Stimulated activated CD8-positive, alpha-beta memory T cell treated with anti-CD3 and anti-CD28 coated beads, Interleukin-4, amount 100 ng/mL, for 1 hour (primary cell): ENCODE measurements at places on chromosomes 3 and 15.

DNA sequence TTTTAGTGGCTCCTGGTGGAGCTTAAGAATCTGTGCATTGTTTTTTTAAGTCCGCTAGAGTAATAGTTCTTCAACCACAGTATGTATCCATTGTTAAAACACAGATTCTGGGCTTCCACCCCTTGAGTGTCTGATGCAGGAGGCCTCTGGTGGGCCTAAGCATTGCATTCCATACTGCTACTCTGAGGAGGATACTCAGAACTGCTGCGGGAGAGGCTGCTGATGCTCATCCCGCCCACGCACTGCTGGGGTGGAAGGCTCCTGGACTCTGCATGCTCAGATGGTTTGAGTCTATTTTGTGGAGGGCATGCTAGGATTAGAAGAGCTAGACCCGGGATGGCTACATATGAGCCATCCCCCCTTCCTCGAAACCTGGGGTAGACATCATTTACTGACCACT lies 74.4 kb downstream of the THSD4 start:
- no peak for DNase-seq

- DNase-seq, result no peak
These were observed 1.2 kb downstream of the DCLK3 start for GRCh38 chr3:36762918-36763849.

DNA sequence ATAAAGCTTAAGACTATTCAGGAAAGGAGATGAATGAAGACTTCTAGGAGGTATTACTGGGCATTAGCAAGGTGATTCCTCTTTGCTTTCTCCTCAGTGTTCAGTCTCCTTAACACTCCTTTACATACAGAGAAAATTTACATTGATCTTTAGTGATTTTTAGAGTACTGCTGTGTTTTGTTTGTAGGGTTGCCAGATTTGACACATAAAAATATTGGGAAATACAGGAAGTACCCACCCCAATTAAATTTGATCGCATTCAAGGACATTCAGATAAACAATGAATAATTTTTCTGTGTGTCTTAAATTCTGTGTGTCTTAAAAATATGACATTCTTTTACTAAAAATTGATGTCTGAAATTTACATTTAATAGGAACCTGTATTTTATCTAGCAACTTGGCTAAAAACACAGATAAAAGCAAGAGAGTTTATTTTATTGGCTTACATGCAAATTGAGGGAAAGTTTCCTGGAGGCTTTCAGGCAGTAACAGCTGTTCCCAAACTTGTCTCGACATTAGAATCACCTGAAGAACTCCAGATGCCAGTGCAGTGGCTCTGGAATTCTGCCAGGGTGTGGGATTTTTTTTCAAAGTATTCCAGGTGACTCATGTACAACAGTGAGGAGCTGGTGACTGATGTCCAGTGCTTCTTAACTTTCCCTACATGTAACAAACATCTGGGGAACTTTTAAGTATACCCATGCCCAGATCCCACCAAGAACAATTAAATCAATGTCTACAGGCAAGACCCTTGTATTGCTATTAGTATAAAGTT lies 23.4 kb upstream of the PLOD2 start:
- DNase-seq, result no peak

DNA sequence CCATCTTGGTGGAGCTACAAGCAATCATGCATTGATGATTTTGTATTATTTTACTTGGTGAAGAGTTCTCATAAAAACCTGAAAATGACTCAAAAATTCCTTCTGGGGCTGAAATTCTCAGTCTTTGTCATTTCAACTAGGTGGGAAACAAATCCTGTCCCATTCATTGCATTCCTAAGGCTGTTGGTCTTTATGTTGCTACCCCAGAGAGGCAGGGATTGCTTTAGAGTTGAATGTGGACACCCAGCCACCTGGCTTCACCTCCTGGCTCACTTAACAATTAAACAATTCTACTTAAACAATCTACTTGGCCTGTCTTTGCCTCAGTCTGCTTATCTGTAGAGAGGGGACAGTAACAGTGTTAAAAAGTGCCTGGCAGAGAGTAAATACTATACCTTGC lies 117.3 kb upstream of the UBE3A start:
- no peak for DNase-seq

GRCh38 chr3:176354843-176355242 lies 842.4 kb downstream of the TBL1XR1 start:
- no peak for DNase-seq

DNA sequence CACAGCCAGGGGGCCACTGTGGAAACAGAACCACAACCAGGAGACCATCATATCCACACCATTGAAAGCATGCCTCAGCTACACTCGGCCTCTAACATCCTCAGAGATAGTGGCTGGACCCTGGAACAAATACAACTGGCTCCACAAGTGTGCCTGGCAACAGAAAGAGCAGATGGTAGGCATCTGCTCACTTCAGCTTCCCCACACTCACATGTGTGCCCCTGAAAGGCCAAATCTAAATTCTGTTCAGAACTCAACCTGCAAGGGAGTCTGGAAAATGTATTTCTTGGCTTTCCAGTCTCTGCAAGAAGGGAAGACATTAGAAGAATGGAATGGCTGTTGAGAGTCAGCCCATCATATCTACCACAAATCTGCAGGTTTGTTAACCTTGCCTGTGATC lies 54.7 kb upstream of the CTNNB1 start:
- no peak for DNase-seq

DNA sequence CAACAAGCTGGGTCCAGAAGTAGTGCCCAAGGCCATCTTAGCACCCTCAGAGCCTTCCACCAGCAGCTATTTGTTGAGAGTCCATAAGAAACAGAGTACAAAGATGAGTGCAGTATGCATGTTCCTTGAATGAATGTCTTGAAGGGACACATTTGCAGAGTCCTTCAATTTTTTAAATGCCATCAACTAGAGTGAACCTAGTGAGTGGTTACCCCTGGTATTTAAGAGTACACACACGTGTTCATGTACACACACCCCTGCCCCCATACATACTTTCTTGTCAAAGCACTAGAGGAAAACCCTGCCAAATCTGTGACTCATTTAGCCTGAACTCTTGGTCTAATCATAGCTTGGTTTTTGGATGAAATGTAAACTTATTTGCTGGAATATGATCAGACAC lies 84.5 kb upstream of the GALNT15 start:
- DNase-seq, result no peak
